ENCODE measurements at places on chromosomes 13 and 19.

- DNase-seq, result no peak
Observed at GRCh38 chr13:107842562-107843180, 372.7 kb downstream of the LIG4 start.

DNA sequence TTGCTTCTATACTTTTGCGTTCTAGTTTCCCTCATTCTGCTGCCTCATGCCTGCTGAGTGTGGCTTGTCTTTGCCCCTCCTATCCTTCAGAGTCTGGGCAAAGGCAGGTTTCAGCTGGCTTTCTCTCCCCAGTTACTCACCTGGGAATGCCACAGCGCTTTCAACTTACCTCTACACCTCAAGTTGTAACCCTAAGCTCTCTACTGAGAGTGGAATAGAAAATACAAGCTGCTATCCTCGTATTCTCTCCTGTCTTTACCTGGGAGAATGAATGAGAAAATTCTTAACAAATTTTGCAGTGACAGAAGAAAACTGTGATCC is 316.3 kb upstream of the KLF12 start:
- no peak for DNase-seq

DNA sequence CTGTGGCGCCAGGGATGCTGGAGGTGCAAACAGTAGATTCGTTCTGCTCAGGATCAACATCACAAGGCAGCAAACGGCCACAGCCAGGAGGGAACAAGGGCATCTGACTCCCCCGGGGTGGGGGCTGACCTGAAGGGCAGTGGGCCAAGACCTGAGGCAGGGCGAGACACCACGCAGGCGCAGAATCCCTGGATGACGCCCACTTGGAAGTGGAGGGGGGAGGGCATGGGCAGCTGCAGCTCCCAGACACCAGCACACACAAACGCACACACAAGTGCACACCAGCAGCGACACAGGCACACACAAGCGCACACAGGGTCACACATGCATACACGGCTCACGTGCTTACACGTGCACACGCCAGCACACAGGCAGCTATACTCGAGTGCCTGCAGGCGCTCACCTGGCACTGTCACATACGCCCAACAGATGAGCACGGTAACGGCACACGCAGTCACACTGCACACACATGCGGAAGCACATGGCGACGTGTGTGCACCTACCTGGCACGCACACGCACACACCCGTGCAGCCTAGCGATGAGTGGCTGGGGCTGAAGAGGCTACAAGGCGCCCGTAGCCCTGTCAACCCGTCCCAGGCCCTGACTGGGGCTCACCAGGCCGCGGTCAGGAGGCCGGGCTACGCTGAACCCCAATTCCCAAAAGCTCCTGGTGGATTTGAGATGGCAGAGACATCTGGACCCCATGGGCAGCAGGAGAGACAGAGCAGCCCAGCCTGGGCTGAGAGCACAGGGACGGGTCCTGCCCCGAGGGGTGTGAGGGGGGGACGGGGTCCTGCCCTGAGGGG is 5.5 kb downstream of the C2CD4C start:
- DNase-seq, result no peak

DNA sequence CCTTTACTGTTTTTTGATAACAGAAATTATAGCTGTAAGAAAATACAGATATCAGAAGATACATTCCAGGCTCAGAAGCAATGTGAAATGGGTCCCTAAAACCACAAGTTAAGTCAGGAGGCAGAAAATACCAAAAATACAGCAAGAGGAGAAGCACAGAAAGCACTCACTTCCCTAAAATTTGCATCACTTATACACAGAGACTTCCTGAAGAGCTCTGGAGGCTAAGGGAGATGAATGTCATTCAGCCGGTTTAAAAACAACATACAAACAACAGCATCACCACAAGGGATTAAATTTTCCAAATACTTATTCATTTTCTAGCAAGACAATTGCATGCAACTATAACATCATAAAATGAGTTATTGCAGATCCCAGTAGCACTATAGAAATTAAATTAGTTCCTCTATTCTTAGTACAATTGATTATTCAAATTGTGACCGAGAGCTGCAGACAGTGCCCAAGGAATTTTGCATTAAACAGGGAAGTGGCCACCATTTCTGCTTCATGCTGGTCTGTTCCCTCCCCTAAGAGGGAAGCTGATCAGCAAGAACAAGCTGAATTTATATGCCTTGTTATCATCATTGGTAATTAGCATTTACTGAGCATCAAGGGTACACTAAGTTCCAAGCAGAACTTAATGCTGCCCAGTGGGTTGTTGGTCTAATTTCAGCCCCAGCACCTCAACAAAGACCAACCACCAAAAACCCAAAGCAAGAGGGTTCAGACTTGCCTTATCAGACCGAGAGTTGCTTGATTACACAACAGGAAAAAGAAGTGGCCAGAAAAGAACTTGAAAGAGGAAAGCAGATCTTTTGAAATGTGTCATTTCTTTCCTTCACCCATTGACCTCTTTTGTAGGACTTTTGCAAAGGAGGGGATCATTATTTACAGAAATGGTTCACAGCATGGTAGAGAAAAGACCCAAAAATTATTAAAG is 140.7 kb downstream of the KCTD12 start:
- no peak for DNase-seq

DNA sequence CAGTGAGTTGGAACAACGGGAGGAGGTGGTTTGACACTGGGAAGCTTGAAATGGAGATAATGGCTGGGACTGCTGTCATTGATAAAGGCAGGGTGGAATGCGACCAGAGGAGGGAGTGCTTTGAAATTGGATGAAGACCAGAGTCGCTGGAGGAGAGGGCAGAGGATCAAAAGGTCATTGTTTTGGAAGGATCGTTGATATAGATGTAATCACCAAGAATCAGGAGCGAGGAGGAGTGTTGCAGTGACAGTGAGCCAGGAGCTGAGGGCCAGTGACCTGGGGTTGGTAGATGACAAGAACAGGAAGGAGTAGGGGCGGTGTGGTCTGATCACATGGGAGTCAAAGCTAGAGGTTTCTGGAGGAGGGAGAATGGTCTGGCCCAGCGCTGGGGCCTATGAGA is 25.3 kb downstream of the TM9SF2 start:
- no peak for DNase-seq

DNA sequence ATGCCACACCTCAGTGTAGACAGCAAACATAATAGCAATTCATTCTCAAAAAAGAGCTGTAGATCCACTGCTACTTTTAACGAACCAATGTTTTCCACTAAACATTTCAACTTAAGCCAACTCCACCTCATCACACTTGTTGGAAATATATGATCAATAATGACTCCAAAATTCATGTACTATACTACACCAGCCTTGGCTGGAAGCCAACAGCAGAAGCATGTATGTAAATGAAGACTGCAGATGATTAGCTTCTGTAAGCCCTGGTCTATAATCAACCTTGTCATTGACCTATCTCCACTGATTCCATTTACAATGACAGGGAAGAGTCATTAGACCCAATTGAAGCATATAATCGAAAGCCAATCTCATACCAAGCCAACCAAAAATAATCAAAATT is 71.7 kb downstream of the STK24 start:
- no peak for DNase-seq

DNA sequence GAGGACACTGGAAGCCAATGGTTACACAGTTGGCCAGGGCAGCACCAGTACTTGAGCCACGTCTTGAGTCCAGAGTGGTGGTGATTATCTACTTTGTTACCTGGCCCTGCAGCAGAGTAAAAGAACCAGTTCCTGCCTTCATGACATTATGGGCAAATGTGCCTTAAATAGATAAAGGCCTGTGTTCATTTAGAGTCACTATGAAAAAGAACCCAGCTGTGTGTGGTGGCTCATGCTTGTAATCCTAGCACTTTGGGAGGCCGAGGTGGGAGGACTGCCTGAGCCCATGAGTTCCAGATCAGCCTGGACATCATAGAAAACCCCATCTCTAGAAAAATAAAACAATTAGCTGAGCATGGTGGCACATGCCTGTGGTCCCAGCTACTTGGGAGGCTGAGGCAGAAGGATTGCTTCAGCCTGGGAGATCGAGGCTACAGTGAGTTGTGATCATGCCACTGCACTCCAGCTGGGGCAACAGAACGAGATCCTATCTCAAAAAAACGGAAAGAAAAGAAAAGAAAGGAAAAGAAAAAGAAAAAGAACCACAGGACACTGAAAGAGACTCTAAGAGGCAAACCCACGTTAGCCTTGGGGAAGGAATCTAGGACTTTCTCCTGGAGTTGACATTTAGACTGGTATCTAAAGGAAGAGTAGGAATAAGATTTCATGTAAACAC is 3.4 kb upstream of the IRF2BP1 start:
- no peak for DNase-seq

- no peak for DNase-seq
Observed at GRCh38 chr13:103908911-103909310, 842.7 kb upstream of the SLC10A2 start.

GRCh38 chr19:45463241-45463640 is 4.6 kb upstream of the FOSB start:
- DNase-seq, result no peak

GRCh38 chr19:38303517-38304351 is at the start of gene C19orf33:
Gene C19orf33, plus strand, starts transcription at chr19:38304251. Its CDS starts 11 bp downstream, at chr19:38304262.
- DNase-seq, result no peak

DNA sequence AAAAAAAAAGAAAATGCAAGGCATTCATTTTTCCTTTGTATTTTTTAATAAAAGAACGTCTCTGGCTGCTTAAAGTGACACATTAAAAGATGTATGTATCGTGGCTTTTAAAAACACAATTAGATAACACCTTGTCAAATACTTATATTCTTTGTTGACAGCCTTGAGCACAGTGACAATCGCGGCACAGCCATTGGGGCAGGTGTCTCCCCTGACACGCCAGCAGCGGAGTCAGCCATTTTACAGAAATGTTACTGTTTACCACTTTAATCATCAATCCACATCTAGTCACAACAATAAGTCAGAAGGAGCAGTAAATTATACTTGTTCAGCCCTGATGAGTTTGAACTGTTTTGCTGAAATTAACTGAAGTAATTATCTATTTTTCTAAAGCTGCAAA is 224.1 kb downstream of the ZNF536 start:
- DNase-seq, result no peak

DNA sequence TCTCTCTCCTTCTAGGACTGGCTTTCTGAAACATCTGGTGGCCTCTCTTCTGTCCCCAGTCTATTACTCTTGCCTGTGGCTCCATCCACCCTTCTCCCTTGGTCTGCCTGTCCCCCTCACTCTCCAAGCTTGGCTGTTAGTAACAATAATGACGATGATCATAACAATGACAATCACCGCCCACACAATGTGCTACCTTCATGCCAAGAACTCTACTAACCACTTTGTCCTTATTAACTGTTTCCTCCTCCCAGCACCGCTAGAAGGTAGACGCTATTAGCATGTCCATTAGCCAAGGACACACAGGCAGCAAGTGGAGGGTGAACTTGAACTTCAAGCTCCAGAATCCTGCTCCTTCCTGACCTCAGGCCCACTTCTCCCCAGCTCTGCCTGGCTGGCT is 2.7 kb downstream of the GYS1 start:
- no peak for DNase-seq

DNA sequence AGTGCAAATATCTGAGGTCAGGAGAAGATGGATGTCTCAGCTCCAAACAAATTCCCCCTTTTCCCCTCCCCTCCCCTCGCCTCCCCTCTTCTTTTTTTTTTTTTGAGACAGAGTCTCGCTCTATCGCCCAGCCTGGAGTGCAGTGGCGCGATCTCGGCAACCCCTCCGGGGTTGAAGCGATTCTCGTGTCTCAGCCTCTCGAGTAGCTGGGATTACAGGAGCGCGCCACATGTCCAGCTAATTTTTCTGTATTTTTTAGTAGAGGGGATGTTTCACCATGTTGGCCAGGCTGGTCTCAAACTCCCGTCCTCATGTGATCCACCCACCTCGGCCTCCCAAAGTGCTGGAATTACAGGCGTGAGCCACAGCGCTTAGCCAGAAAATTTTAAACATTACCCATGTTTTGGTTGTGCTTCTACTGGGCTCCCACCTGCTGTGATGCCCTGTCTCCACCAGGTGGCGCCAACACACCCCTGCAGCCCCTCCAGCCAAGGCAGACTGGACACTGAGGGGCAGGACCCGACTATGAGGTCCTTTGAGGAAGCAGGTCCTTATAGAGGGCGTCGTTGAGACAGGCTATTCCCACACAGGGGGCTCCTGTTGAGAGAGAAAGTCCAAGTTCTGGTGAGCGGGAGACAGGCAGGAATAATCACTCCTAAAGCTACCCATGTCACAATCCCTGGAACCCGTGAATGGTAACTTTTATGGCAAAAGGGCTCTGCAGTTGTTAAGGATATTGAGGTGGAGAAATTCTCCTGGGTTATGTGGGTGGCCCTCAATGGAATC is 6.3 kb downstream of the ERICH4 start:
- no peak for DNase-seq

DNA sequence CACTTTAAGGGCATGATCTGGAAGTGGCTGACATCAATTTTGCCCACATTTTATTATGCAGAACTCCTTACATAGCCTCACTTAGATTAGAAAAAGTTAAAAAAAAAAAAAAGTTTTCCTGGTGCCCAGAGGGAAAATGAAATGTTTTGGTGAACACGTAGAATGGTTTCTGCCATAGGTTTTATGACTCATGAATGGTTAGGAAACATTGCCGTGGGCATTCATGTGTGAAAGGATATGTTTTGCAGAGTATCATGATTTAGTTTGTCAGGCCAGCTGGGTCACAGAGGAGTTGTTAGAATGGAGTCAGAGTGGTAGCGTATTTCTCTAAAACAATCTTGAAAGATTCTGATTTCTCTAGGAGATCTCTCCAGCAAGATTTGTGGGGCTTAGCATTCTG is 133.8 kb downstream of the MRPL57 start:
- DNase-seq, result no peak
